Bronchial epithelial cell (primary cell): ENCODE measurements at places on chromosomes 6 and 20.

DNA sequence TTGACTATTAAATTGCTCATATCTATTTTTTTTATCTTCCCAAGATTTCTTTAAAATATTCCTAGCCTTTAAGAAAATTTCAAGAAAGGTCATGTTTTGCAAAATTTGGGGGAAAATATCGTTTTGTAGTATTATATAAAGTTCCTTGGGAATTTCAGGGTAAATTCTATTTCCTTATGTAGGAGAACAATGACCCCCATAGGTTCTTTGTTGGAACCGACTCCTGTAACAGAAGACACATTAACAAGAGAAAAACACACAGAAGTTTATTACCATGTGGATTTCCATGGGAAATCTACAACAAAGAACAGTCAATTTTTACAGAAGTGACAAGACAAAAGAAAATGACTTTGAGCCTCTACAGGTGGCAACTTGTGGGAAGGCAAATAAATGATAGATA is 68.1 kb downstream of the ADGB start:
- no peak for DNase-seq

- DNase-seq: peak; percentile 65
Observed at GRCh38 chr6:134619789-134620188, 301.9 kb upstream of the SGK1 start.

GRCh38 chr6:167581637-167582036 is 245.1 kb upstream of the AFDN start:
- DNase-seq: no peak

GRCh38 chr6:6586671-6587526 is 1.6 kb upstream of the LY86 start:
- no peak for DNase-seq

DNA sequence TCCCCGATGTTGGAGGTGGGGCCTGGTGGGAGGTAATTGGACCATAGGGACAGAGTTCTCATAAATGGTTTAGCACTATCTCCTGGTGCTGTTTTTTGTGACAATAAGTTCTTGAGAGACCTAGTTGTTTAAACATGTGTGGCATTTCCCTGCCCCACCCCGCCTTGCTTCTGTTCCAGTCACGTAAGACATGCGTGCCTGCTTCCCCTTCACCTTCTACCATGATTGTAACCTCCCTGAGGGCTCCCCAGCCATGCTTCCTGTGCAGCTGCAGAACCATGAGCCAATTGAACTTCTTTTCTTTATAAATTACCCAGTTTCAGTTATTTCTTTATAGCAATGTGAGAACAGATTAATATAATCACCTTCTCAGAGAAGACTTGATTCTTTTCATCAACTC is 2.5 kb upstream of the RNF144B start:
- no peak for DNase-seq

- DNase-seq: peak; percentile 67
Observed at GRCh38 chr6:41577356-41578216, 31.4 kb downstream of the FOXP4 start.

DNA sequence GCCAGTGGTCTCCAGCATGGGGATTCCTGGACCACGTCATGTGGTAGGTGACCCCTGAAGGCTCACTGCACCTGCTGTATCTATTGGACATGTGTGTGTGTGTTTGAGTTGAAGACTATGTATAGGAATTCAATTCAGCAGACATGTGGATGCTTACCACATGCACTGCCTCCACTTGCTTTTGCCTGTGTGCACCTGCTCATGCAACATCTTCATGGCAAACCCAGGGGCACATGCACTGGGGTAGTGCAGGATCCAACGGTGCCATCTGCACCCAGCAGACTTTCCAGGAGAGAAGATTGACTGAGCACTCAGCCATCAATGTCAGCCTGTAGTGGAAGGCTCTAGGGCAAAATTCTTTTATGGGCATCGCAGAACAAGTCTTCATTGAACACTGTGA is 299.4 kb downstream of the CDH26 start:
- no peak for DNase-seq

DNA sequence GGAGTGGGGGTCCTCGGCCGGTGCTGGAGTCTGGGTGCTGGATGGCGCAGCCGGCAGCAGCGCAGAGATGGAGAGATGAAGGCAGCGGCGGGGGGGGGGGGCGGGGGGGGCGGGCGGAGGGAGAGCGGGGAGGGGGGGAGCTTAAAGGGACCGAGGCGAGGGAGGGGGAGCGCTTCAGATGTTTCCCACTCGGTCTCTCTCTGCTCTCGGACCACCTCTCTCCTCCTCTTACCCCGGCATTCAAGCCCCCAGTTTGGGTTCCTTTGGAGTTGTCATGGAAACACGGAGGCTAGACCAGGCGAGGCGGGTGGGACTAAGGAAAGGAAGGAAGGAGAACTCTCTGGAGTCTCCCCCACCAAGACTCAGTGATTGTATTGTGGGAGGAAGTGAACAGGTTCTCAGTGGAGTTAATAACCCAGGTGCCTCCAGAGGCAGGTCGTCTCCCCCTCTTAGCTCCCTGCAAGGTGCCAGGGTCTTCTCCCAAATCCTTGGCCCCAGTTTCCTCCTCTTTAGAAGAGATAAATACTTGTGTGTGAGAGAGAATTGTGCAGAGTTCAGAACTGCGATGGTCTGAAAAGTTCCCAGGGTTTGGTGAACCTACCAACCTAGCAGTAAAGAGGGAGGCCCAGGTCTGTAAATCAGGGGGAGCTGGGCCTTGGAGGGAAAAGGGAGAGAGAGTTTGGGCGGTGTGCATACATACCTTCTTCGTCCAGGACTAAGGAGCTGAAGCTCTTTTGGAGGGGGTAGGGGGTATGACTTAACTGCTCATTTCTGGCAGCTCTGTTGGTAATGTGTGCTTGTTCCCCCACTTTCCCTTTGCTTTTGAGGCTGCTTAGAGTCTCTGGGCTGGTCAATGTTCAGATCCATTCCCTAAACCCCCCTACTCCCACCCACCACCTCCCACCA is at the start of gene PRRT1:
Gene PRRT1, minus strand, starts transcription at position 77 of the 906 bp plus-strand sequence. CDS start 112 bp downstream, outside the sequence.
- no peak for DNase-seq

- DNase-seq: no peak
Observed at GRCh38 chr6:108609276-108609769, 48.6 kb downstream of the FOXO3 start.

GRCh38 chr6:5379647-5380242 is 118.4 kb downstream of the FARS2 start:
- peak; percentile 41 for DNase-seq

- peak; percentile 74 for DNase-seq
Observed at GRCh38 chr20:56574531-56575142, 41.6 kb downstream of the FAM209B start.

GRCh38 chr20:24948939-24949679 is at the start of gene CST7:
TSS of gene CST7 (plus strand) at chr20:24949269. CDS start at chr20:24949506, 237 bp downstream.
- no peak for DNase-seq

- DNase-seq: peak; percentile 98
Observed at GRCh38 chr20:35768731-35769664, 2.8 kb upstream of the PHF20 start.

GRCh38 chr6:68197356-68197755 is 437.7 kb upstream of the ADGRB3 start:
- no peak for DNase-seq

GRCh38 chr20:49948809-49949507 is 12.8 kb downstream of the RNF114 start:
- DNase-seq: no peak
